SK-N-SH treated with all-trans-retinoic acid at 6 μM for 48 hours (cell line): ENCODE measurements at places on chromosomes 4 and X.
A peak's percentile ranks its signal among the peaks of the same experiment; 100 is the strongest.

DNA sequence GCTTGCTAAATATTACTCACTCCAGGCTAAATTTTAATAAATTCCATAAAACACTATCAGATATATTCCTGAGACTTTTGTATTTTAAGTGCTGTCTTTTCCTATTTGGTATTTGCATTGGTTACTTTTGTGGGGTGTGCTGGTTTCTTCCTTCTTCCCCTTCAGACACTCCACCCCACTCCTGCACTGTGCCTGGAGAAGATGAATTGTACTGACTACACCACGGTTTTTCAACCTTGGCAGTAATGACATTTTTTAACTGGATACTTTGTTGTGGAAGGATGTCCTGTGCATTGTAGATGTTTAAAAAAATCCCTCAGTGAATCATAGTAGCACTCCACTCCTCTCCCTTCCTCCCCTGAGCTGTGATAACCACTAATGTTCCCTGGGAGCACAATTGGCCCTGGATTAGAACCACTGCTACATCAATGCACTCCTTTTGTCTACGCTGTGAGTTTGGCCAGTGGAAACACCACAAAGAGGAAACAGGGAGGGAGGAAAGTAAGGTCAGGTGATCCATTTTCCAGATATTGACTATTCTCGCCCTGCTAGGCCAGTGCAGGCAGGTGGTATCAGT is 36.3 kb downstream of the SNCA start:
- peak; percentile 79 for ATAC-seq

- ATAC-seq, result no peak
These were observed 167.9 kb downstream of the PRDM5 start for GRCh38 chr4:120754590-120754989.

DNA sequence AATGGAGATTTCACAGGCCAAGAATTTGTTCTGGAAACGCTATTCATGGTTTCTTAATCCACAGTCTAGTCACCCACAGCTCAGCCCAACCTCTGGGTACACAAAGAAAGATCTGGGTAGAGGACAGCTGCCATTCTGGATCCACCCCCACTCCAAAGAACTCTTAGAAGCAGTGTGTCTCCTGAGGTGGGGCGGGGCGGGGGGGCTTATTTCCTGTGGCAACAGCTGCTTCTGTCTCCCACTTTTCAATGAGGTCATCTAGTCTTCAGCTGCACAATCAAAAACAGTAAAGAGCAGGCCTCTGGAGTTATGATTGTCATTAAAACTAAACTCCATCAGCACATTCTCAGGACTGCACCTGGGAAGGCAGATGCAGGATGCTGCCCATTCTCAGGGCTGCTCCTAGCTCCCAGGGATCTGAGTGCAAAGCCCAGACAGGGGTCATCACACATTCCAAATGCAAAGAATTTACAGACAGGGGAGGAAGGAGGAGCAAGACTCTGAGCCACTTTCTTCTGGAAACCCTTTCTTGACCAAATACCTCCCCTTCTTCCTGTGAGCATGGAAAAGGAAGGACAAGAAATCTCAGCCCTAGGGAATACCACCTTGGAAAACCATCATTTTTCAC is 207.3 kb downstream of the HS6ST2 start:
- no peak for ATAC-seq

- no peak for ATAC-seq
These were observed 6.9 kb upstream of the OTOP1 start for GRCh38 chr4:4233610-4234009.

DNA sequence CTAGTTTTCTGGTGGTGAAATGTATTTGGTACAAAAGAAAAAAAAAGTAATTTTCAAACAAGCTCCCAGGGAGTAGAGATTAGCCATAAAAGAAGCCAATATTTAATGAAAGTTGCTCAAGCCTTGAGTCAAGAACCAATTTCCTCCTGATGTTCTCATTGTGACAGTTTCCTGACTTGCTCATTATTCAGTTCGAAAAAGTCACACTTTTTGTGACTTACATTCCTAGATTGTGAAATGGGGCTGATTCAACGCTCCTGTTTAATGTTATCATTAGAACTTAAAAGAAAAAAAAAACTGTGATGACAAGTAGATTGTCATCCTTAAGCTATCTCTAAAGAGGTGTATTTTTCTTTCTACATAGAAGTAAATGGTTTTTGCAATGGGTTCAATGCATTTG is 122.6 kb upstream of the BMPR1B start:
- no peak for ATAC-seq

GRCh38 chr4:7674706-7675105 is 240.0 kb upstream of the PSAPL1 start:
- no peak for ATAC-seq

DNA sequence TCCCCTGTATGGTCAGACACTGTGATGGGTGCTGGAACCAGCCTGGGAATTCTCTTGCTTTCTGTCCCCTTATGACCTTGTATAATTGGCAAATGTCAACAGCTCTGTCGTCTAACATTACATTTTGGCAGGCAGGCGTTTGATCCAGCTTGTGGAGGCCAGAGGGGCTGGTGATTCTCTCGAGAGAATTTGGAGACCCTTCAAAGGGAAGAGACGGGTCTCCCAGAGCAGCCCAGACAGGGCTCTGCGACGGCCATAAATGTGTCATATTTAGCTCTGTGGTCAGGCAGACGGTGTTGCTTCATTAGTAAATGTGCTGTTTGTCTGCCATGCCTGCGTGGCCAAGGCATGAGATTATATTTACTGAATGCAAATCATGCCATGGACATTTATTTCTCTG is 68.7 kb downstream of the SORCS2 start:
- ATAC-seq, result no peak

DNA sequence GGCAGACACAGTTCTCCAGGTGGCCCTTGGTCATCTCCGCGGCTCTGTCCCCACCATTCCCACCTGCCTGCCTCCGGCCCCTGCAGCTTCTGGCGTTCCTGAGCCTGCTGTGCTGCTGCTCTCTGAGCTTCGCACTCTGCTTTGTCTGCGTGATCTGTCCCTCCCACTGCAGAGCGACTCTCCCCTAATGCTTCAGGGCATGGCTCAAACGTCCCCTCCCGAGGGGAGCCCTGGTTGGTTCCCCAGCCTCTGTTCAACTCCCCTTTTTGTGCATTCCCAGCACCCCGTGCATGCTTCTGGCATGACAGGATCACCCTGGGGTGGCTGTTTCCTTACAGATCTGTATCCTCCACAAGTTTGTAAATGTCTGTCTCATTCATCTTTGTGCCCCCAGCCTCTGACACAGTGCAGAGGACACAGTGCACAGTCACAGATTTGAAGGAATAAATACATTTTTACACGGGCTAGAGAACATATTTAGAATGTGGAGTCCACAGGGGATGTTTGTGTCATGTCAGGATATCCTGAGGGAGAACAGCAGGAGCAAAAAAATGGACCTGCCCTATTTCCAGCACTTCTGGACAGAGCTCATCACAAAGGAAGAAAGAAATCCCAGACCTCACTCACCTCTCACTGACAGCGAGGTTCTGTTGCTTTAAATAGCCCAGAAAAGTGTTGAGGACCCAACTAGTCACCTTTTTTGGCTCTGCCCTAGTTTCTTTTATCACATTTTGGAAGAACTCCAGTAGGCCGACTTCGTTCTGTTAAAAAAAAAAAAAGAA is 72.6 kb downstream of the GATB start:
- ATAC-seq, result peak; percentile 21

DNA sequence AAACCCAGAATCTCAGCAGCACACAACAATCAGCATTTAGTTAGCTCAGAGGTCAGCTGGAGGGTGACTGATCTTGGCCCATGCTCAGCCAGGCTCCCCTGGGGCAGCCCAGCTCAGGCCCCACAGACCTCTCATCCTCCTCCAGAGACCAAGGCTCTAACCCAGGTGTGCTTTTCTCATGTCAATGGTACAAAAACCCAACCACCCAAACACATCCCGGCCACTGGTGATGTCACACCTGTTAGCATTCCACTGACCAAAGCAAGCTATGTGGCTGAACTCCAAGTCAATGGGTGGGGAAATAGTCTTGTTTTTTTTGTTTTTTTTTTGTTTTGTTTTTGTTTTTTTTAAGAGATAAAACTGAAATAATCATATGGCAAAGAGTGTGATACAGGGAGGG is 77.5 kb downstream of the CYTL1 start:
- ATAC-seq, result no peak

GRCh38 chrX:1172496-1172895 is 40.0 kb downstream of the CRLF2 start:
- no peak for ATAC-seq

DNA sequence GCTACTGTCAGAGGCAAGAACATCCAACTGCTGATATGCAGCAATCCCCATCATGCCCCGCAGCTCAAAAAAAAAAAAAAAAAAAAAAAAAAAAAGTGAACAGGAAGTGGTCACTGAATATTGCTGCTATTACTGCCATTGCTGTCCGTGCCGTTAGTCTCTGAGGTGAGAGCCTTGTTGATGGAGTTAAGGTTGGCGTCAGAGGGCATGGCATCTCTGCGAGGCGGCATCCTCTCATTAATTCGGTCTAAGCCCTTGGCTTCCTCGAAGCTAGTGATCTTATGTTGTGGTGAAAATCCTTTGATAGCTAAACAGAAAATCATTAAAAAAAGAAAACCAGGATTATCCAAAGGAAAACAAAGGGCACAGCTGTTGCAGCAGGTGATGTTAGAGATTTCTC is 321.6 kb downstream of the PPP3CA start:
- no peak for ATAC-seq

GRCh38 chr4:145935253-145936141 is 3.1 kb downstream of the ZNF827 start:
- ATAC-seq, result peak; percentile 1

DNA sequence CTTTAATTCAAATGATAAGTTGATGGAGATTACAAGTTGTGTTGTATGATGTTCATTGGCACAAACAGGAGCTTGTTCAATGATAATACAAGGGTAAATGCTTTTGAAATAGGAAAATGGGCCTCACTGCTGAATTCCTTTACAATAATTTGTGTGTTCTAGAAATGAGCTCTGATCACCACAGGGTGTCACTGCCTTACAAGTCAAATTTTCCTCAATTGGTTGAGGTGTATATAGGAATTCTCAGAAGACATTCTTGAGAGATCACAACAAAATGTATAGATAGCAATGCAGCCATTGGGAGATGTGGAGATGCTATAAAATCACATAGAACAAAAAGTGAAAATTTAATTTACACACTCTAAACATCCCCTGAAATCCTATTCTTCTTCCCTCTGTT is 49.6 kb downstream of the KLF8 start:
- peak; percentile 63; the same call in 1 of the 3 replicates for ATAC-seq

- ATAC-seq, result peak; percentile 81
These were observed at the start of gene ANK2 for GRCh38 chr4:113049421-113050370. Gene ANK2 (plus strand): TSS chr4:113049653. CDS start chr4:113049729, 76 bp downstream.

DNA sequence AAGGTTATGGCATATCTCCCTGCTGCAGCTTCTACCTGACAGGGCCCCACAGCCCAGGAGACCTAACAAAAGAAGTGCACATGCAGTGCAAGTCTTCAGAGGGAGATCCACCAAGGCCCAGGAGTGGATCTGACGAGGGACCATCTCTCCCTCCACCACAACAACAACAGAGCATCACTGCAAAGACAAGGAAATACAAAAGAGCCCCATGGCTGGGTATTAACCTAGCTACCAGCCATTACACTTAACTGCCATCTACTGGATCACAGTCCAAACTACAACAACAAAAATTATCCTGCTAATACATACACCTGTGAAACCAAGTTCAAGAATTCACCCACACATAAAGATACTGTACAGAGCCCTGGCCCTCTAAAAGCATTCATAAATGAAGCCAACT is 280.2 kb upstream of the SLC7A11 start:
- no peak for ATAC-seq
